ENCODE measurements at places on chromosomes 5 and 9. TPM values are rescaled to one million over a fixed set of nuclear protein-coding genes. Genes with fewer than 3 reads are reported as not detected.

- DNase-seq: no peak
These were observed 103.7 kb downstream of the RFK start for GRCh38 chr9:76290555-76290954.

- no peak for DNase-seq
These were observed 180.0 kb upstream of the IL12B start for GRCh38 chr5:159510282-159510681.

GRCh38 chr9:88106492-88106891, 31.8 kb downstream of the SPATA31C2 start:
- DNase-seq: no peak

- no peak for DNase-seq
These were observed 52.8 kb downstream of the SAXO1 start for GRCh38 chr9:18980189-18980588.

- no peak for DNase-seq
These were observed 1.5 kb upstream of the TESK1 start for GRCh38 chr9:35603506-35603985.

- no peak for DNase-seq
These were observed 63.5 kb downstream of the CEMIP2 start for GRCh38 chr9:71704796-71705195.

- peak; percentile 43 for DNase-seq
These were observed 243.8 kb downstream of the CSNK1G3 start for GRCh38 chr5:123755653-123756317.

DNA sequence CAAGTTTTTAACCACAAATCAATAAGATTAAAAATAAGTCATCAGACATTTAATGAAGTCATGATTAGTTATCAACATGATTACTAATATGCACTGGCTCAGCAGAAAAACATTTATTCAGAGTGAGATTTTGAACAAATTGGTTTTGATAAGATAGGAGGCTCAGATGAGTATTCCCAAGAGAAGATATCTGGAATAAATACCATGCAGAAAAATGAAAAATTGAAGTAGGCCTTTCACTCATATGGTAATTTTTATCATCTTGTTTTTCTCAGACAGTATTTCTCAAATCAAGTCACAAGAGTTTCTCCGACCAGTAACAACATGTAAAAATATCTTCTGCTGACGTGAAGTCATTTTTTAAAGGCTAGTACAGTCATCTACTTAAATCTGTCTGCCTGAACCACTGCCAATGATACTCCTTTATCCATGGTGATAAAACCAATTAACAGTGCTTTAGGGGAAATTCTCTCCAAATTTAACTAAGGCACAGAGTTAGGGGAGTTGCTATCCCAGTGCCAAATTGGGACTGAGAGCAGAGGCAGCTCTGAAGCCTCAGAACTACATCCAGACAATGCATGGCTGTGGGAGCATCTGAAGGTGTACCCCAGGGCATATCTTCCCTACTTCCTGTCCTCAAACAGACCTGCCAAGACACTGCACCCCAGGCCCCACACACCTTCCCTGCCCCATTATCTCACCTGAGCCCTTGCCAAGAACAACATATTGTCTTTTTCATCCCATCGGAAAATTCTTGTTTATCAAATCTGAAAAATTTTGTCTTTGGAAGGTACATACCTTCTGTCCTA, 105.5 kb upstream of the TSLP start:
- DNase-seq: no peak

DNA sequence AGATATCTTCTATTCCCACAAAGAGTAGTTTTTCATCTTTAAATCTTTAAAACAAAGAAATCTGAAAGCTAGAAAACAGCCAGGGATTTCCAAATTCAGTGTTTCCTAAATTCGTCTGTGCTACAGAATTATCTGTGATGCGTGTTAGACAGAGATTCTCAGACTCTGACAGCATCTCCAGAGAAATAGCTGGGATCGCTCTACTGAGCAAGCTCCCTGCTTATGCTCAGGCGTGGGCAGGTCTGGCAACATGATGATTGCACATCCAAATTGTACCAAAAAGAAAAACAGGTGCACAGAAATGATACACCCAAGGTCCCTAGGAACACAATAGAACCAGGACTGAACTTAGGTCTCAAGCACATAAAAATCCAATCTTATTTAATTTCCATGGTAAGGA, 22.8 kb upstream of the CRHBP start:
- no peak for DNase-seq

- DNase-seq: no peak
These were observed 1.4 kb upstream of the CSNK1A1 start for GRCh38 chr5:149552553-149553160.

DNA sequence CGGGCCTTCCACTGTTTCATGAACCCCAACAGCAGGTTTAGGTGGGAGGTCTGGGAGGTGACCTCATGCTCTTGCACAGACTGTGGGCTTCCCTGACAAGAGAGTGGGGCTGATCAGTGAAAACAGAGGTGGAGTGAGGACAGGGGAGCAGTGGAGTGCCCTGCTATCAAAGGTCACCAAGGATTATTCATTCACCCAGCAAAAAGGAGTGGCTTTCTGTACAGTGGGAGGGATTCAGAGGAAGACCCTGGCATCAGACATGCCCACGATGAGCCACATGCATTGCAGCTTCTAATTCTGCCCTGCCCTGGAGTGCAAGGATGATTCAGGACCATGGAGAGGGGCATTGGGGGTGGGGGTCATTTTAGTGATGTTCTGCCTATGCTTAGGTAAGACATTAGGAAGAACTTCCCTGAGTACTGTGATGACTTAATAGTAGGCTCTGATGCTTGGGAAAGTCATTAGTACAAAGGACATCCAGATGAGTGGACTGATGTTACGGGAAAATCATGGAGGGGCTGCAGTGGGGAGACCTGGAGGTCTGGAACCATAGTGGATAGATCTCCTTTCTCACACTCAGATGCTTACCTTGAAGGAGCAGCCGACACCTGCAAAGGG, 12.8 kb downstream of the TRAF1 start:
- DNase-seq: no peak

DNA sequence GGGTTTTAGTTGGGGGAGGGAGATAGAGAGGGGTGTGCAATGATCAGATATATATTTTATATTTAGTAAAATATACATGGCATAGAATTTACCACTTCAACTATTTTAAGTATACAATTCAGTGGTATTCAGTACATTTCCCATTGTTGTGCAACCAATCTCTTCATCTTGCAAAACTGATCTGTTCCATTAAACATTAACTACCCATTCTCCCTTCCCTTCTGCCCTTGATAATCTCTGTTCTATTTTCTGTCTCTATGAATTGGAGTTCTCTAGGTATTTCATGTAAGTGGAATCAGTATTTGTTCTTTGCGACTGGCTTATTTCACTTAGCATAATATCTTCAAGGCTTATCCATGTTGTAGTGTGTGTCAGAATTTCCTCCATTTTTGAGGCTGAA, 38.6 kb downstream of the TGFBI start:
- no peak for DNase-seq

- no peak for DNase-seq
These were observed 106.2 kb downstream of the KLHL3 start for GRCh38 chr5:137629646-137630045.

DNA sequence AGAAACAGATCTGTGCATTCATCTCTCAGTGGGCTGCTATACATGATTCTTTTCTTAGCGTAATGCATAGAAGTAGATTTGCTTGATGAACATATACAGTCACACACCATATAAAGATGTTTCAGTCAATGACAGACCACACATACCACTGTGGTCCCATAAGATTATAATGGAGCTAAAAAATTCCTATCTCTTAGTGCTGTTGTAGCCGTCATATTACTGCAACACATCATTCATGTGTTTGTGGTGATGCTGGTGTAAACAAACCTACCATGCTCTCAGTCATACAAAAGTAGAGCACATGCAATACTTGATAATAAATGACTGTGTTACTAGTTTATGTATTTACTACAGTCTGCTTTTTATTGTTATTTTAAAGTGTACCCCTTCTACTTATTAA, 214.3 kb downstream of the ARHGAP26 start:
- DNase-seq: no peak

DNA sequence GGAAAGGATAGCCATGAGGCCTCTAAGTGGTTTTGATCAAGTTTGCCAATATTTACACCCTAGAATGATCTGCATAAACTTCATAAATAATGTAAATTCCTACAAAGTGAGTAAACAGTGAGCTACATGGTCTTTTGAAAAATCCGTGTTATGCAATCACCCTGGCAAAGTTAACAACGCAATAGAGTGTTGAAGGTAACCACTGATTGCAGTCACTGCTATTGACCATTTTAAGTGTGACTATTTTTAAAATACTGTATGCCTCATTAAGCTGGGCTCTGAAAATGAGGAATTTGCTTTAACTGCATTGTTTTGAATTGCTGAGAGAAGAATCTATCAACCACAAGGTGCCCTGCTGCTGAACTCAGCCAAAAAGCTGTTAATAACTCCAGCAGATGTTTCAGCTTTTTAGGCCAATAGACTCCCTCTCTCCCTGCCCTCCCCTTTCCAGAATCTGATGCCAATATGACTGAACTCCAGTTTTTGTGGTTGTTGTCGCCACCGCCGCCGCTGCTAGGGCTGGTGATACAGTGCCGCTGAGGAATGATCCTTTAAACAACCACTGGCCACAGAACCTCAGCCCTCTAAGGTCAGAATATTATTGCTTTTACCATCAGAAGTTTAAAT, 35.3 kb upstream of the SMARCA2 start:
- peak; percentile 76 for DNase-seq

DNA sequence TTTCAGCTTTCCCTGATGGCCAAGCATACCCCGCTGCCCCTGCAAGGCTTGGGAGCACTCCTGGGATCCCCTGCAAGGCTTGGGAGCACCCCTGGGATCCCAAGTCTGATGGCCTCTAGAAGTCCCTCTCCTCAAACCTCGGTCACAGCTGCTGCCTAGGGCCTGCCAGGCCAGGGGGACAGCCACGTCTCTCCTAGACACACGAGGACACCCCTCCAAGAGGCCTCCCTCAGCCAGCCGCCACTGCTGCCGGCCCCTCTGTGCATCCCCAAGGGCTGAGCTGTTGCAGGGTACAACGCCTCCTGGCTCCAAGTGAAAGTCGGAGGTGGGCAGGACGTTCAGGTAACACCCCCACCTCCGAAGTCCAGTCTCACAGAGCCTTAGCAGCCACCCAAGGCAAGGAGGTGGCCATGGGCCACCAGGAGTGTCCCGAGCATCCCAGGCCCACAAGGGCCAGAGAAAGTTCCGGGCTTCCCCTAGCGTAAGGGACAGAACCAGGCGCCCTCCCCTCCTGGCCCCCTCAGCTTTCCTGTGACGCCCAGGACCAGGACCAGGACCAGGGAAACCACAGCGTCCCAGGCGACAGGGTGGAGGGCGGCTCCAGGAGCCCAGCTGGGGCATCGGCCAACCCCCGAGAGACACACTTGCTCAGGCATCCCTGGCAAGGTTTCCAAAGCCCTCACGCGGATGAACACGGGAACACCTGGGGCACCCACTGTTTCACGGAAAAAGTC, 17.3 kb upstream of the SLC12A7 start:
- DNase-seq: no peak

DNA sequence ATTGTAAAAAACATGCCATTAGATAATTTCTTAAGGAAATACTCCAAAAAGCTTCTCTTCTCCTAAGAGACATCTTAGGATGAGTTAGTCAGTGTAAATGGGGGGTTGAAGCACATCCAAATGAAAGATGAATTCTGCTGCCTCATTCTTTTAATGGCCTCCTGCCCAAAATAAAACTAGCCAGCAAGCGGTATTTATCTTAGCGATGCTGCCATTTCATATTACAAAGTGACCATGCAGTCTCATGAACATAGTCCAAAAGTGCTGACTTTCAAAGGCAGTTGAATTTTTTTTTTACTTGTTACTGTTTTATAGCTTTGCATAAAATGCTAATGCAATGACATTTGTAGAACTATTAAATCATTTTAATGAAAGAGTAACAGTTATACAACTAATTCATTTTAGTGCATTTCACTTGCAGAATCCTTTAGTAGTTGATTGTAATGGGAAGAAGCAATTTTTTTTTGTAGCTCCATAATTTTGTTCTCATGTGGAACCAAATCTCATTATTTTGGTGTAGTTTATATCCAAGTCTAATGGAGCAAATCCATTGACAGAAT, 151.5 kb downstream of the CAVIN4 start:
- no peak for DNase-seq

DNA sequence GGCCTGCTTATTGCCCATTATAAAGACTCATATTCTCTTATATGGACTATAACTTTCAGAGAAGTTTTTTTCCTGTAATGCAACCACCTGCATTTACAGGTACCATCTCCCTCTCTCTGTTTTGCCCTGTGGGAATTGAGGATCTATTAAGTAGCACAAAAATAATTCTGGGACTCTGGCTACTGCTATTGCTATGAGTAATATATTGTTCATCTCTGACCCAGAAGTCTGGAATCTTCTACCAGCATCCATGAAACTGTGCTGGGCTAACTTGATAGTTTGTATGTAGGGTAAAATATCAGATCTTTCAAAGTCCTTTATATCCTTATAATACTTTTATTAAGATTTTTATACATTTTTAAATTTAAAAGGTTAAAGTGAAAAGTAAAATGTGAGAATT, 607.2 kb downstream of the EFNA5 start:
- DNase-seq: no peak

DNA sequence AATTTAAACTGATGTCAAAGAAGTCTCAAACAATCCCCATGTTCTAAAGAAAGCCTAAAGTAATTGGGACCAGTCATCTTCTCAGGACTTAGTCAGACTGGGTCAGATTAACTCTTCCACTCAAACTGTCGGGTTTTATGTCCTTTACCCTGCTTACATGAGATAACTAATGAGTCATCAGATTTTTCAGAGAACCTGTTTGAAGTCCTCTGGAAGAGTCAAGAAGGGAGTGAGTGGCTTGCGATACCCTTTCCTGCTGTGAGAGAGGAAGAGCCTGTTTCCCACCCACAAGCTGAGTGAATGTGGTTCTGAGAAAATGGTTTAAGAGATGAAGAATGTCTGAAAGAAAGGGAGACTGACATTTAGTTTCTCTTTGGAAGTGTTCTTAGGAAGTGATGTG, 1866.7 kb upstream of the C9orf72 start:
- DNase-seq: no peak

- peak; percentile 85 for DNase-seq
These were observed 208.0 kb upstream of the ANKRD55 start for GRCh38 chr5:56440871-56441740.

DNA sequence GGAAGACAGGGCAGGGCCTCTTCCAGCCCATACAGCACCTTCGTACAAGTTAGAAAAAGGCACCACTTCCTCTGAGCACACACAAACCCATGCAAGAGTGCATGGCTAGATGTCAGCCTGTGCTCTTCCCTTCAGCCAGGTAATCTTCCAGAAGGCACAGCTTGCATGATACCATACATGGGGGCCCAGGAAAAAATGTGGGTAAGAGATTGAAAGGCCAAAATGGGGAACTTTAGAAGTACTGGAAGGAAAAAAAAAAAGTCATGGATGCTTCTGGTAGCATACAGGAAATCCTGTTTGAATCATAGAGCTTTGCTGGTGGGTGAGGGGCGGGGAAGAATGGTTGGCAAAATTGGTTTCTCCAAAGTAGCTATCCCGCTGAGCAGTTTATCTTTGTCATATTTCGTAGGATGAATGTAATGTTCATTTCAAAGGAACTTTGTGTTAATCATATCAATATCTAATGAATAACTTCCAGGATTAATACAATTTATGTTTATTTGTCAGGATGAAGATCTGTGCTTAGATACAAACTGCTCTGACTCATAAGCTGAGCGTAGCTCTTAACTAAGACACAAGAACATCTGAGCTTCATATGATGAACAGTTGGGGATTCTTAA, 78.2 kb upstream of the MAP3K1 start:
- DNase-seq: no peak

The SPATA31A3 gene
- total RNA-seq: not detected

The BNIP1 gene
- 22.7 TPM for total RNA-seq

The PCDHGA12 gene
- 1.9 TPM for total RNA-seq

The ITK gene
- total RNA-seq: 0.29 TPM

The SAXO1 gene
- not detected for total RNA-seq

The GKAP1 gene
- total RNA-seq: 5.0 TPM

The PCDHA5 gene
- not detected for total RNA-seq

The NR2F1 gene
- total RNA-seq: 14.8 TPM

The PIP5K1B gene
- not detected for total RNA-seq

The DIPK1B gene
- total RNA-seq: 11.4 TPM
